ENCODE measurements at places on chromosomes 6 and 20.

GRCh38 chr20:2800521-2801285 lies at the start of gene CPXM1:
CPXM1 (minus strand) TSS chr20:2800627; CDS start chr20:2800572, 55 bp downstream.
- no peak for DNase-seq

DNA sequence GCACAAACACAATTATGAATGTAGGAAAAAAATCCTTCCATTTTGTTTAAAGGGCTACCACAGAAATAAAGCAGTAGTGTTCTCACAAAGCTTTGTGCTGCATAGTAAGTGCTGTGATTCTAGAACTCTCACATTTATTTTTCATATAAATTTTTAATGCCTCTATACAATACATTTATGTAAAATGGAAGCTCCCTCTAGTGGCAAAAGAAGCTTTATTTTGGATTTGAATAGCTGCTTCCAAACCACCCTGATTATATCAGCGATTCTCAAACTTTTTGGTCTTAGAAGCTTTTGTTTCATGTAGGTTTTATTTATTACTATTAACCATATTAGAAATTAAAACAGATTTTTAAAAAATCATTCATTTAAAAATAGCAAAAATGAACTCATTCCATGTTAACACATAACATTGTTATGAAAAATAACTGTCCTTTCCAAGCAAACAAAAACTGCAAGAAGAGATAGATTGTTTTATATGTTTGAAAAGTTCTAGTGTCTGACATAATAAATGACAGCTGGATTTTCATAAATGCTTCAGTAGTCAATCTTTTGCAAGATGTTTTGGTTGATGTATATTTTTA lies 38.4 kb downstream of the HS3ST5 start:
- peak; percentile 45 for DNase-seq

DNA sequence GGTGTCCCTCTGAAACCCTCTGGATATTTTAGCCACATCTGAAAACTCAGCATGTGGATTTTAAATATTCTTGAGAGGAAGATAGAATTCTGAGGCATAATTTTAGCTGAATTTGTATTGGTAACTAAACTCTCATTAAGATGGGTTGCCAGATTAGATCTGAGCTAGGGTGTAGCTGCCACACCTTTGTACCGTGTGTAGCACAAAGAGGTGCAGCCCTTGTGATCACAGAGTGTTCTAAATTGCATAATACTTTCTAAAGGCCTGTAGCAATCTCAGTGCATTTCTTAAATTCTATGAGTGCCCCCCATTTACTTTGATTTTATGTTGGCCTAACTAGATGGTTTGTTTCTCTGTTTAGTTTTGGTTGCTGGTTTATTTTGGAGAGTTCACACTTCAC lies 53.0 kb downstream of the FLRT3 start:
- no peak for DNase-seq

- no peak for DNase-seq
Measured at GRCh38 chr6:38625217-38625616, 14.5 kb downstream of the BTBD9 start.

DNA sequence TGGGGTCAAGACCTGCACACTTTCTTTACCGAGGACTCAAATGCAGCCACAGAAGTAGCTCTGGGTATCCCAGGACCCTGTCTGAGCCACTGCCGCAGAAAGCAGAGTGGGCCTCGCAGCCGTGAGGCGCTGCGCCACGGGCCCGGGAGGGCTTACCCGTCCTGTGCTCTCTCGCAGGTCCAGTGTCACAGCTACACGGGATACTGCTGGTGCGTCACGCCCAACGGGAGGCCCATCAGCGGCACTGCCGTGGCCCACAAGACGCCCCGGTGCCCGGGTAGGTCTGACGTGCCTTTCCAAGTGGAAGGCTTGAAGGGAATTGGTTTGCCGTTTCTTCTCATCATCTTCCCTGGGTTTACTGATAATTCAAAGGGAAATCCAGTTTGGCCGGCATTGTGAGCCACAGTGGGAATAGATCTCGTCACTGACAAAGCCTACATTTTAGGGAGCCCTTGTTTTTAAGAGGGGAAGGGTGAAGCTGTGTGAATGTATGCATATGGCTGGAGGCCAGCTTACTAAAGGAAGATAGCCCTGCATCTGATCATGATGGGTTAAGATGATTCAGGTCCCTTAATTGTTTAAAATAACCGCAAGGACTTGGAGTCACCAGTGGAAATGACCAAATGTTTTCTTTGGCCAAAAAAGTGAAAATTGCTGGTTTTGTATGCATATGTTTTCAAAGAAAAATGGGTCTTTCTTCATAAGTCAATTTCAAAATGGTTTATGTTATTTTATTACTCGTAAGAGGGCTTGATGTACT lies 86.6 kb downstream of the SMOC2 start:
- DNase-seq = no peak

DNA sequence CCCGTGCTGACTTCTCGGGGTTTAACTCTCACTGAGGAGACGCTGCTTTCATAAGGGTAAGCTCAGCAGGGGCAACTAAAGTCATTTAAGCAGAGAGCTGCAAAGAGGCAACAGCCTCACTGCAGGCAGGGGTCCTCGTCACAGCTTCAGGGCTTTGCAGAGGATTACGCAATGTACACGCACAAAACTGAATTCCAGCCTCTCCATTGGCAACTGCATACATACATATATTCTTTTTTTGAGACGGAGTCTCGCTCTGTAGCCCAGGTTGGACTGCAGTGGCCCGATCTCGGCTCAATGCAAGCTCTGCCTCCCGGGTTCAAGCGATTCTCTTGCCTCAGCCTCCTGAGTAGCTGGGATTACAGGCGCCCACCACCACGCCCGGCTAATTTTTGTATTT lies 2.4 kb downstream of the GMEB2 start:
- peak; percentile 91 for DNase-seq

DNA sequence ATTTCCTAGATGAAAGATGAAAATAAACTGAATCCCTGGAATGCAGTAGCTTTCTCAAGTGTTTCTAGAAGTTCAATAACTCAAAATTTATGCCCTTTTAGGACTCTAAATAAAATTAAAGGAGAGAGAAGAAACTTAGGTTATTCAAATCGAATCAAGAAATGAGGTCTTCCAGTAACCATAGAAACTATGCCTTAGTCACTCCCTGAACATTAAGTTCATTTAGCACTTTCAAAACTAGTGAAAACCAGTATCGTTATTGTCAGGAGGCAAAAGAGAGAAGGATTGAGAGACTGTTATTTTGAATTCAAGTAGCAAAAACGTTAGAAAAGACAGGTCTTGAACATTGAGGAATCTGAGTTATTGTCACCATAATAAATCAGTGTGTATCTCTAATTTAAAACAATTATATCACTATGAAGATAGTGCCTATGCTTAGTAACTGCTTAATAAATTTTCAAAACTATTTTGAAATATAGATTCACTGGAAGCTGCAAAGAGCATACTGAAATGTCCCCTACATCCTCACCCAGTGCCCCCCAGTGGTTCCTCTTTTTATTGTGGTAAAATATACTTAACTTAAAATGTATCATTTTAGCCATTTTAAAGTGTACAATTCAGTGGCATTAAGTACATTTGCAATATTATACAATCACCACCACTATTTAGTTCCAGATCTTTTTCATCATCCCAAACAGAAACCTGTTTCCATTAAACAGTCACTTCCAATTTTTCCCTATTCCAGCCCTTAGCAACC lies 4.6 kb downstream of the RPP21 start:
- DNase-seq = no peak

GRCh38 chr20:47784599-47785310 lies 526 bp downstream of the SULF2 start:
- DNase-seq = no peak

GRCh38 chr6:33744001-33744848 lies 2.5 kb downstream of the IP6K3 start:
- no peak for DNase-seq

GRCh38 chr6:129994410-129994809 lies 24.0 kb upstream of the L3MBTL3 start:
- no peak for DNase-seq

GRCh38 chr6:54586251-54586650 lies 260.3 kb upstream of the FAM83B start:
- no peak for DNase-seq

DNA sequence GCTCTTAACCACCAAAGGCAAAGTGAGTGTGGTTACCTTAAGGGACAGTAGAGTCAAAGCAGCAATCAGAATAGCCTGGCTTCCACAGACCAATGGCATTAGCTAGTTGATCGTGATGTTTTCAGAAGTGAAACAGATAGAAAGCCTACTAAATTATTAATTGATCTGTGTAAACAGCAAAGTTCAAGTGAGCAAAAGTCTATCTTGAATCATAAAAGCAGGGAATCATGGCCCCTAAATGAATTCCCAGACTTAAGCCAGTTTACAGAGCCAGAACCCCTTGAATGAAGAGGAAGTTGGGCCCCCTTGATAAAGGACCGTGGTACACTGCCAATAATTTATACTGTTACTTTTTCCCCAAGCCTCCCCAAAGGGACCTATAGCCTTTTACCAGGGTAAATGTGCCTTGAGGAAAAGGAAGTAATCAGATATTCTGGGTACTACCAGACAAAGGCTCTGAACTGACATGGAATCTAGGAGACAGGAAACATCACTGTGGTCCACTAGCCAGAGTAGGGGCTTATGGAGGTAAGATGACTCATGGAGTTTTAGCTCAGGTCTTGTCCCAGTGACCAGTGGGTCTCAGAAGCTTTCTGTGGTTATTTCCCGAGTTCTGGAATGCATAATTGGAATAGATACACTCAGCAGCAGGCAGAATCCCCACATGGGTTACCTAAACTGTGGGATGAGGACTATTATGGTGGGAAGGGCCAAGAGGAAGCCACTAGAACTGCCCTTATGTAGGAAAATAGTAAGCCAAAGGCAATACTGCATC lies 317.5 kb downstream of the CD83 start:
- no peak for DNase-seq

DNA sequence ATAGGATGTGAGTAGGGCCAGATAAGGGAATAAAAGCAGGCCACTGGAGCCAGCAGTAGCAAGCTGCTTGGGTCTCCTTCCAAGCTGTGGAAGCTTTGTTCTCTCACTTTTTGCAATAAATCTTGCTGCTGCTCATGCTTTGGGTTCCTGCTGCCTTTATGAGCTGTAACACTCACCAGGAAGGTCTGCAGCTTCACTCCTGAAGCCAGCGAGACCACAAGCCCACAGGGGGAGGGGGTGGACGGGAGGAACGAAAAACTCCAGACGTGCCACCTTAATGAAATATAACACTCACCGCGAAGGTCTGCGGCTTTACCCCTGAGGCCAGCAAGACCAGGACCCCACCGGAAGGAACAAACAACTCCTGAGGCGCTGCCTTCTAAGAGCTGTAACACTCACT lies 1324.4 kb upstream of the EYS start:
- DNase-seq = no peak

GRCh38 chr6:13099771-13100170 lies 228.6 kb downstream of the TBC1D7 start:
- DNase-seq = no peak

GRCh38 chr6:129634411-129635230 lies 75.4 kb downstream of the ARHGAP18 start:
- no peak for DNase-seq

DNA sequence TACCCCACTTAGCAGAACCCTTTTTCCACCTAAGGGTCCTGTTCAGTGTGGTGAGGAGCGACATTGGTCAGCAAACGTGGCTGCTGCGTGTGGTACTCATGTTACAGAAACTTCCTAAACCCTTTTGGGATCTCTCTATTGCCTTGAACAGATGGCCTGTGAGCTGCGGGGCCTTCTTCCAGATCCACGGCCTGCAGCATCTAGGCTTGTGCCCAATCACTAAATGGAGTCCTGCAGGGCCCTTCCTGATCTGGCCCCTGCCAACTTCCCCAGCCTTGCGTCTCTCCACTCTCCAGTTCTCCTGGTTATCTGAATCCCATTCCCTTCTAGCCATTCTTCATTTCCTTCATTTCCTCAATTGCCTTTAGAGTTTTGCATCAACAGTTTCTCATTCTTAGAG lies 85.6 kb downstream of the PDE7B start:
- DNase-seq = no peak

- DNase-seq = no peak
Measured at GRCh38 chr20:36155629-36155971, 1.1 kb downstream of the EPB41L1 start.

GRCh38 chr6:116797585-116797984 lies 31.3 kb downstream of the GPRC6A start:
- DNase-seq = no peak

GRCh38 chr20:719816-720215 lies 44.2 kb upstream of the SCRT2 start:
- no peak for DNase-seq

DNA sequence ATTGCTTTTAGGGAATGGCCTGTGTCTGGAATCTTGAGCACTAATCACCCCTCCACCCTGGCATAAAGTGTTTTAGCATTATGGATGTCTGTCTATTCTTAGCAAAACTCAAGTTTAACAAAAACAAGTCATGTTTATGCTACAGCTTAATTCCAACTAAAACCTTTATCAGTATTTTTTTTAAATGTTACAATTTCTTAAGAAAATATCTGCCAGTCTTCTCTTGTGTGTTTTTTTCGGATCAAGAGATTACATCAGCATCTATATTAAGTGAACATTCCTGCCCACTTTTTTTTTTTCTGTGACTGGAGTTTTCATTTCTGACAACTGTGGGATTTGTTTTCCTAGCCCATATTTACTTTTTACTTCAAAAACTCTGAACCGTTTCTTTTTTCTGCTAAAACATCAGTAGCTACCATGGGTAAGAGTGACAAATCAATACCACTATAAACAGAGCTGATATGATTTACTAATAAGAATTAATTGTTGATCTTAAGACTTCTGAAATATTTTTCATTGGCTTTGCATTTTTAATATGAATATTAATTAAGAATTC lies 94.3 kb downstream of the EDN1 start:
- no peak for DNase-seq

GRCh38 chr6:130259140-130259539 lies 36.4 kb upstream of the SAMD3 start:
- DNase-seq = no peak

DNA sequence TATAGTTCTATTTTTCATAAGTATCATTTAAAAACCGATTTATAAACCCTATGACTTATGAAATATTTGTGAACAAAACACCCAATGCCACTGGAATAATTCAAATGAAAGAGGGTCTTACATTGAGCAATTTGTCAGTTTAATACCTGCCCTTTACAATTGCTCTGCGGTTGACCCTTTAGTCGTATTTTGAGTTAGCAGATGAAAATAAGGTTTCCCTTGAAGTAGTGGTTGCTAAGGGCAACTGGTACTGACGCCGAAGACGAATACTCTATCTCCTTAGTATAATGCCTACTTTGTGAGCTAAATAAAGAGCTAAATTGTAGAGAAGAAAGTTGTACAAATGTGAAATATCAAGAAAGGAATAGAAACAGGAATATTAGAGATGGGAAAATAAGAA lies 69.4 kb downstream of the KCNQ5 start:
- DNase-seq = no peak

Measured in SK-N-MC (cell line).